ENCODE measurements at places on chromosomes 3 and 15. TPM values are rescaled to one million over a fixed set of nuclear protein-coding genes. Genes with fewer than 3 reads are reported as not detected.

Gene GPR15
- not detected for total RNA-seq

Gene P2RY13
- total RNA-seq, result 0.67 TPM

Gene B3GALNT1
- 29.2 TPM for total RNA-seq

Gene PAQR9
- total RNA-seq, result not detected

Gene POLR2M
- 75.6 TPM for total RNA-seq

Gene POLQ
- not detected for total RNA-seq

Gene SERINC4
- not detected for total RNA-seq

Gene SAXO2
- 2.4 TPM for total RNA-seq

Gene CCR8
- not detected for total RNA-seq

Gene ZNF620
- 6.3 TPM for total RNA-seq

Gene CD80
- total RNA-seq, result 1.1 TPM

Gene TOPBP1
- total RNA-seq, result 46.7 TPM

Gene SLC9C1
- total RNA-seq, result not detected

Gene DAPK2
- 102 TPM for total RNA-seq

Gene USP19
- total RNA-seq, result 75.4 TPM

Gene CACNA1D
- 46.1 TPM for total RNA-seq

Gene CAMP
- total RNA-seq, result 4.8 TPM
